ENCODE measurements at places on chromosomes 7 and 10.

- no peak for DNase-seq
Observed at GRCh38 chr10:93408783-93409182, 73.4 kb downstream of the MYOF start.

GRCh38 chr10:27490807-27491206, 13.3 kb upstream of the RAB18 start:
- no peak for DNase-seq

DNA sequence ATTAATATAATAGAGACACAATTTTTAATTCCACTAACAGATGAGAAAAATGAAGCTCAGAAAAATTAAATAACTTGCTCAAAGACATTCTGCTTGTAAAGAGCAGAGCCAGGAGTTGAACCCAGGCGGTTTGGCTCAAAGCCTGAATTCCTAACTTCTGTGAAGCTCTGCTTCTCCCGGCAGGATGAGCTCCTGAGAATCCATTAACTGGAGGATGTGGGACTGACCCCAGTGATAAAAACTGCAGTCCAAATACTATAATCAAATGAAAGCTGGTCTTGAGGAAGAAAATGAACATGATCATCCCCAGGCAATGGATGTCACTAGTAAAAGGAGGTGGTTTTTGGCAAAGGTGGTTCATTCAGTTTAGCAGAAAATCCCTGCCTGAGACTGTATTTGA, 898.2 kb downstream of the CCSER2 start:
- no peak for DNase-seq

- DNase-seq = peak; percentile 79
Observed at GRCh38 chr7:150876817-150877526, 24.7 kb downstream of the AOC1 start.

DNA sequence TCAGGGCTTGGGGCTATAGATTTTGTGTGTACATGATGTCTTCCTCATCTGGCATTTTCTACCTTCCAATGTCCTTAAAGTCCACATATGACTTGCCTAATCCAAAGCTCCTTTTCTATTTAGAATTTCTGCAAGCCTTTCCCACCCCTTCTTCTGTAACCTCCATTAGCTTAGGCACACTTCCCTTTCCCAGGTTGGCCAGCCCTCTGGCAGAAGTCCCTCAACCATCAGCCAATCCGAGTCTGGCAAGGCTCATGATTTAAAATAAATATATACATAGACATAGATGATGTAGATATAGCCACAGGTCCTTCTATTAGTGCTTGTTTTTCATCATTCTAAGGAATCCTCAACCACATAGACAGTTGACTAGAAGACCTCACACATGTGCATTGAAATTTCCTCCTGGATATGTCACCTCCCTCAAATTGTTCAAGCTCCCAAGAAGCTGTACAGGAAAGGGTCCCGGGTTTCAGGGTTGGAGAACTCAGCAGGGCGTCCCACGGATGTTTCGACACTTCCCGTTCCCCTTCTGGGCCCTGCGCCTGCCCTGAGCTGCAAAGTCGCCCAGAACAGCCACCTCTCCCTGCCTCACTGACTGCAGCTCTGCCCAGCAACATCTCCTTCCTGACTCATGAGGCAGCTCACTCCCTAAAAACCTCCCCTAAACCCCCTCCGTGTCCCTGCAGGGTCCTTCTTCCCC, 20.4 kb upstream of the PIK3AP1 start:
- peak; percentile 60 for DNase-seq

DNA sequence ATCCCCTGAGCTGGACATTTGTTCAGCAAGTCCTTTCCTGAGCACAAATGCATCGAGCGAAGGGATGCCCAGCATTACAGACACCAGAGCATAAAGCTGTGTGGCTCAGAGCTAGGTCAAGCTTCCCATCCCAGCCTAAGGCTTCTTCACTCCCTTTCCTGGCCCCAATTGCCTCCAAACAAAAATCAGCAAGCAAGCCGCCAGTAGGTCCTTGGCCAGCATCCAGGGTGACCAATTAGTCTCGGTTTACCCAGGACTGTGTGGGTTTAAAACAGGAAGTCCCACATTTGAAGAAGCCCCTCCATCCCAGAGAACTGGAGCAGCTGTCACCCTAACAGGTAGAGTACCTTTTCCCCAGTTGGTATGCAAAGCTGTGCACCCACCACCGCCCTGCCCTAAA, 51.2 kb downstream of the PRKAG2 start:
- DNase-seq = no peak

DNA sequence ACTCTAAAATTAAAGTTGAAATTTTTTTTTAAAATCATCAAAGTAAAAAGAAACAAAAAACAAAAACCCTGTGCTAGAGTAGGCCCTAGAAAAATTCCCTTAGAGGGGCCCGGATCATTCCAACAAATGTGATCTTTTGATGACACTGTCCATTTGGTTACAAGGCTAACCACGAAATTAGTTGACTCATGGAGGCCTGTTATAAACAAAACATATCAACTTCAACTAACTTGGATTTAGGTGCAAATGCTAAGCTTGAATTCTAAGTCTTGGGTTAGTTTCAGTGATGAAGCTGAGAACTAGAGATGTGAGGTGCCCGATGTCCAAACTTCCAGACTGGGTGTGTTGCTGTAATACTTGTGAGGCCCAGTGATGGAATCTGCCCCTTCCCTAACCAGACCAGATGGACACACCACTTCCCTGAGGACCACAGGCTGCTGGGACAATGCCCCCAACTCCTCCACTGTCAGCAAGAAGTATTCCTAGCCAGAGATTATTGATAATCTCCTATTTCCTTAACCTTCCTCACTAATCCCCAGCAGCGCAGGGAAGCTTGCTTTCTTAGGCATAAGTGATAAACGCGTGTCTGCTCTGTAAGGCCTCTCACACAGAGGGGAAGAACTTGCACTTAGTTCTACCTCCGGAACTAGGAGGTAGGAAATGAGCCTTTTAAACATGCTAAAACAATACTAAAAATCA, 108.7 kb downstream of the RAPGEF5 start:
- no peak for DNase-seq

DNA sequence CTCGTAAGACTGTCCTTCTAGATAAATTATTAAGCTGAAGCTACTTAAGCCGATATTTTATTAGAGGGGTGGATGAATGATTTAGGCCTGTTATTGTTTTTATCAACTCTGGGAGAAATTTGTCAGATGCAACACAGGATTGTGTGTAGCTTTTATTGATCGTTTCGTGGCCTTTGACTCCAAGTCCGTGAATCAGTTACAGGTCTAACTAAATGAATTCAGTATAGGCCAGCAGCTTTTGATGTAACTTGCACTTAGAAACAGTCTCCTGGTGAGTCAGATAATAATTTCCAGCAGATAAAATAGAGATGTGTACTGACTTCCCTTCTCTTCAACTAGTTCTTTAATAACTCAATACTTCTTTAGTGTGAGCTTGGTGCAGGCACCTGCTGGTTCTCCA, 341.7 kb upstream of the SMIM30 start:
- no peak for DNase-seq

- DNase-seq = no peak
Observed at GRCh38 chr10:24872049-24872789, 80.2 kb downstream of the PRTFDC1 start.

DNA sequence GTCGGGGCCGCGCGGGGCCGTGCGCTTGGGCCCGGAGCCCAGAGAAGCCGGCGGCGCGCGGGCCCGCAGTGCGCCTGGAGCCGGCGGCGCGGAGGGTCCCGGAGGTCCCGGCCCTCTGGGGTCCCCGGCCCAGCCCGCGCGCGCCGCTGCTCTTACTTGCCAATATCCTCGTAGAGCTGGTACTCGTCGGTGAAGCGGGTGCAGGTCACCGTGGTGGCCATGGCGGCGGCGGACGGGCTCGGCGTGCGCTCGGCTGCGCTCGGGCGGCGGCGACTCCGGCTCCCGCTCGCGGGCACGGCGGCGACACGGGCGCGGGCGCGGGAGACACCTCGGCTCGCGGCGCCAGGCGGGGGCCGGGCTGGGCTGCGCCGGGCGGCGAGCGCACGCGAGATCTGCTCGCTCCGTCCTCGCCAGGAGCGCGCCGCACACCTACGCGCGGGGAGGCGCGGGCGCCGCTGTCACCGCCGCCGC, at the start of gene CAMK2B:
Gene CAMK2B (minus strand): TSS at position 394 of the 471 bp plus-strand sequence. CDS start 173 bp downstream, at position 221.
- DNase-seq = no peak

- no peak for DNase-seq
Observed at GRCh38 chr7:156722043-156722826, 81.7 kb downstream of the RNF32 start.

DNA sequence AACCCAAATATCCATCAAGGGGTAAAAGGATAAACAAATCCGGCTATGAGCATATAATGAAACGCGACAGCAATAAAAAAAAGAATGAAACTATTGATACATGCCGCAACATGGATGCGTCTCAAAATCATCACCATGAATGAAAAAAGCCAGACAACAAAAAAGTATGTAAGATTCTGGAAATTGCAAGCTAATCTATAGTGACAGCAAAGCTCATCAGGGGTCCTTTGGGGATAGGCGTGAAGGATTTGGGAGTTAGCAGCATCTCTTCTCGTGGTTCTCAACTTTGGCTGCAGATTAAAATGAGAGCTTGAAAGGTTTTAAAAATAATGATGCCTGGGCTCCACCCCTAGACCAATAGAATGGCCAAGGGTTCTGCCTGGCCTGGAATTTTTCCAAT, 46.0 kb upstream of the ELN start:
- no peak for DNase-seq

DNA sequence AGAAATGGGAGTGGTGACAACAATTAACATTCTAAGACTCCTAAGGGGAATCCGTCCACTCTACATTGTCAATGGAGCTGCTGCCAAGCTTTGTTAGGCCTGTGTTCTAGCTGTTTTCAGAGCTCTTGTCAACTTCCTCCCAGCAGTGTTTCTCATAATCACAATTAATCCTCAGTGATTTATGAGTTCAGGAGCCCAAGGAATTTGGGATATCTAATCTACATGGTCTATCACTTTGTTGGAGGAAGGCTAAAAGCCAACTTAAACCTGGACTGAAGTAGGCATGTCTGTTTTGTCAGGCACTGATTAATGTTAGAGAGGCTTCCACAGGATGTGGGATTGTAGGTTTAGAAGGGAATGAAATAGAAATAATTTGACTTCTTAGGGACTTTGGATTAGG, 10.2 kb upstream of the OR2F2 start:
- no peak for DNase-seq

- no peak for DNase-seq
Observed at GRCh38 chr7:38129579-38129978, 48.5 kb upstream of the STARD3NL start.

GRCh38 chr10:10367264-10367663, 650.4 kb upstream of the CELF2 start:
- DNase-seq = no peak

- no peak for DNase-seq
Observed at GRCh38 chr7:84589012-84589411, 394.4 kb upstream of the SEMA3A start.

DNA sequence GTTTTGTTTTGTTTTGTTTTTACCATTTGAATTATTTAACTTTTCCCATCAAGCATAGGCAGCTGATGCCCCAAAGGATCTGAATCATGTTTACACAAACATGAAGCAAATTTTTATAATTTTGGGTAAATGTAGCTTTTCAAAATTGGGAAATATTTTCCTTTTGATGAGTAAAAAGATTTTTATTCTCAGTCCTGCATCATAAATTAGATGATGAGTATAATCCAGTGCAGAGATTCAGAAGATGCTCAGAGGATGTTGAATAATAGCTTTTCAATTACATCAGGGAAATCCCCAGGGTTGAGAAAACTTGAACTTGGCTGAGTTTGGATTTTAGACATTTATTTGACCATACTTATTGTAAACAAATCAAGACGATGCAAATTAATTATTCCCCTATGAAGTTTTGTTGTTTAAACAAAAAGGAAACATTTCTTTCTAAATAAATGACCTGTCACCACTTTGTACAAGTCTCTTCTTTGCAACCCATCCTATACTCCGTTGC, 121.7 kb downstream of the FAM204A start:
- DNase-seq = no peak

DNA sequence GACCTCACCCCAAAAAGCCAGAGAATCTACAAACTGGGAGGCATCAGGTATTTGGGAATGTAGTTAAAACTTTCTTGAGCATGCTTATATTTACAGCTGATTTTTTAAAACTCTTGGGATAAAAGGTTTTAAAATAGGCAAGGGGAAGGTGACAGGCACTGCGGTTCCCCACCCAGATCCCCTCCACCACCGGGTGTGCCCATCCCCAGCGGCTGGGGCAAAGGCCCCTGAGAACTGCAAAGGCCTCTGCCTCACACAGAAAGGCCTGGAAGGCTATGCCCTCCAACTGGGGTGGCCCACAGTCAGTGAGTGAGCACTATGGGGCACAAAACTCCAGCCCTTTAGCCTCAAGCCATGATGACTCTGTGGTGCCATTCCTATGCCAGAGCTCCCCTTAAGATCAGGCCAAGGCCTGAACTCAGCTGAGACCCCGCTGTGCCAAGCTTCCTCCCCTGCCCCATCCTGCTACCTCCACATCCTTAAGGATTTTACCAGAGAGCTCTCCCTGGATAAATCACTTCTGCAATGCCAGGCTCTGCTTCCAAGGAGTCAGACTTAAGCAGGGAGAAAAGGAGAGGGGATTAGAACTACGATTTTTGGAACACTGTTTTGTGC, 299.1 kb downstream of the GRID1 start:
- DNase-seq = no peak

GRCh38 chr10:85650791-85651496, 715.7 kb downstream of the GRID1 start:
- DNase-seq = no peak

- no peak for DNase-seq
Observed at GRCh38 chr10:4291990-4292389, 507.0 kb upstream of the KLF6 start.

- DNase-seq = no peak
Observed at GRCh38 chr10:46314071-46314470, 27.3 kb downstream of the ANTXRL start.

- DNase-seq = no peak
Observed at GRCh38 chr7:116710764-116711452, 38.9 kb downstream of the MET start.

GRCh38 chr7:47045207-47046051, 536.5 kb downstream of the TNS3 start:
- no peak for DNase-seq

DNA sequence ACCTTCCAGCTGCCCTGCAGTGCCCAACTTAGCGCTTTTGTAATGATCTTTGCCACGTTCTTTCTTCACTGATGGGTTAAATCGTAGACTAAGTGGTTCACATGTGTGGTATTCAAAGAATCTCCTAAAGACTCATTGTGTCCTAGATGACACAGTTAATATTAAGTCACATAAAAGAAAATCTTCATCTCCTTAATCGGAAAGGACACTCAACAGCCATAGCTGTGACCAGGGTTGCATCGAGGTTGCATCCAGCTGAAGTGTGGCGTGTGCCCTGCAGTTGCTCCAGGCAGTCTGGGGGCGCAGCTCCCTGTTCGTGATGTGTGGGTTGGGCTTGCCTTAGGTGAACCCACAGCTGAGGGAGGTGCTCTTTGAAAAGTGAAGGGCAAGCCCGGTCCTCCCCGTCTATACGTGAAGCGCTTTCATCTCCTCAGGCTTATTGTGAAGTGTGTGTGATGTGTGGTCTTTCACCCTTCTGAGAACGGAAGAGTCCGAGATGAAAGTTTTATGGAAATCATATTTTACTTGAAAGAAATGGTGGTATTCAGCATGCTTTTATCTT, 122.7 kb downstream of the TRRAP start:
- DNase-seq = no peak

All from globus pallidus (tissue), 1 donor.